ENCODE measurements at places on chromosomes 12 and 14.

- DNase-seq, result peak; percentile 65
- peak overlapping the region; percentile 71 for H3K27ac ChIP-seq
- H3K27me3 ChIP-seq, result peaks cover 18% of the 10 kb centered on the region
- H3K36me3 ChIP-seq, result no peaks in the 10 kb centered on the region
- no peak overlapping the region for H3K4me3 ChIP-seq
Observed at GRCh38 chr12:101935890-101936746, 58.7 kb downstream of the DRAM1 start.

- H3K27ac ChIP-seq, result peak overlapping the region; percentile 36
- no peaks in the 10 kb centered on the region for H3K27me3 ChIP-seq
- H3K36me3 ChIP-seq, result no peaks in the 10 kb centered on the region
- no peak for DNase-seq
- H3K4me3 ChIP-seq, result no peak overlapping the region
Observed at GRCh38 chr12:47276621-47277309, 197.0 kb upstream of the AMIGO2 start.

DNA sequence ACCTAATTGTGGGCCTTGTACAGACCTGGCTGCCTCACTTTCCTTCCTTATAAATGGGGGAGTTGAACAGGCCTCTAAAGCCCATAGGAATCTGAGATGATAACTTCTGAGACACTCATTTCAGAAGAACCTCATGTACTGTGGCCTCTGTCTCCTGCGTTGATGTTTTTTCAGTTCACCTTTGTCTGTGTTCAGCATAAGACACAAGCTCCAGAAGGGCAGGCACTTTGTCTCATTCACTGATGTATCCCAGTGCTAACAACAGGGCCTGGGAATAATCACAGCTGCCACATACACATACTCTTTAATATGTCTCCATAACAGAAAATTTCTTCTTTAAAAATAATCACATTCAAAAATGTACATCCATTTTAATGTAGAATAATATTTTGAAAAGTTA lies 3.3 kb downstream of the FGD6 start:
- peak overlapping the region; percentile 37 for H3K27ac ChIP-seq
- H3K4me1 ChIP-seq, result peaks cover 49% of the 10 kb centered on the region
- H3K4me3 ChIP-seq, result no peak overlapping the region
- H3K27me3 ChIP-seq, result no peaks in the 10 kb centered on the region

DNA sequence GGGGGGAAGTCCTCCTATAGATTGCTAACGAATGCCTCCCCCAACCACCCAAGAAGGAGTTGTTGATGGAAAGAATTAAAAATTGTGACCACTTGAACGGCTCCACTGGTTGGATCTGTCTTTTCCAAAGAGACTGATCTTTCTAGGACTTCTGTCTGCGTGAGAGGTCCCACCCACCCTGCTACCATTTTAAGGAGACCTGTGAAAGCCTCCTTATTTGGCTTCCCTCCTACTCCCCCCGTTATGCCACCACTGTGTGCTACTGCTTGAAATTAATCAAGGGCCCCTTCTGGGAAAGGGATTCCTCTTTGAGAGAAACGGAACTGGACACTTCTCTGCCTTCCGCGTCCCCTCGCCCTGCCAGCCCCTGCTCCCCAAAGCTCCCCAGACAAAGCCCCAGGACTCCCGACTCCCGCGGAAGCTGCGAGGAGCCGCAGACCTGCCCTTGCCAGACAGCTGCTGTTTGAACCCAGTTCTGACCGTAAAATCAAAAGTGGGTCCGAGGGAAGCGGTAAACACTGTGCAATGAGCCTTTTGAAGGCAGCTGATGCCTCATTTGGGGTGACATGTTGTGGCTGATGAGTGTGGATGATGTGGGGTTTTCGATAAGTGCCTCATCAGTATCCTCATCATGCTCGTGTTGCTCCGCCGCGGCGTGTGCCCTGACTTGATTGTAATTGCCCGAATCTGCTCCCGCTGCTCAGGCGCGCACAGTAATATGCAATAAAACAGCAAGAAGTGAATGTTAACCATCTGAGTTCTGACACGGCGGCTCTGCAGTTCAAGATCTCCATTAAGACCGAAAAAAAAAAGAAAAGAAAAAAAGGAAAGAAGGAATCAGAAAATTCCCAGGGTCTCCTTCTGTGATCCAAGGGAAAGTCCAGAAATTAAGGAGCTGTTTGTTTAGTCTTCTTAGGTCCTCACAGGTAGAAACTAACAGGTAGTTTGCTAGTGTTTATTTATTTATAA lies 48.2 kb downstream of the MBIP start:
- H3K27me3 ChIP-seq, result peaks cover 71% of the 10 kb centered on the region
- H3K4me1 ChIP-seq, result peaks cover 10% of the 10 kb centered on the region
- no peaks in the 10 kb centered on the region for H3K36me3 ChIP-seq
- peak overlapping the region; percentile 55 for H3K4me3 ChIP-seq
- no peak for DNase-seq
- H3K27ac ChIP-seq, result no peak overlapping the region

- no peak for DNase-seq
- H3K27me3 ChIP-seq, result no peaks in the 10 kb centered on the region
- H3K36me3 ChIP-seq, result no peaks in the 10 kb centered on the region
- no peaks in the 10 kb centered on the region for H3K4me1 ChIP-seq
Observed at GRCh38 chr12:76282744-76283143, 65.5 kb downstream of the BBS10 start.

DNA sequence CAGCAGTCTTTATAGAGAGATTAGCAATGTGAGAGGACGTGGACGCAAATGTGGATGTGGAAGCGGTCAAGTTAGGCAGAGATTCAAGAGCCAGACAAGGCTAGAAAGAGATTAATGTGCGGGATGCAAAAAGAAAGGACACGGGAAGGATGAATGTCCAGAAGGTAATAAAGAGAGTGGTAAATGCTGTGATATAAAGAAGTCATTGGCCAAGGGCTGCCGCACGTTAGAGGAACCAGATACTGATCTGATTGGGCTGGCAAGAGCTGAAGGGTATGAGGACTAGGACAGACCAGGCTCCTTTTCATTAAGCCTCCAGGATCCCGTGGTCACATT lies 59.5 kb downstream of the DHRS2 start:
- no peaks in the 10 kb centered on the region for H3K36me3 ChIP-seq
- H3K4me1 ChIP-seq, result peaks cover 29% of the 10 kb centered on the region
- H3K4me3 ChIP-seq, result peak overlapping the region; percentile 59
- DNase-seq, result no peak

DNA sequence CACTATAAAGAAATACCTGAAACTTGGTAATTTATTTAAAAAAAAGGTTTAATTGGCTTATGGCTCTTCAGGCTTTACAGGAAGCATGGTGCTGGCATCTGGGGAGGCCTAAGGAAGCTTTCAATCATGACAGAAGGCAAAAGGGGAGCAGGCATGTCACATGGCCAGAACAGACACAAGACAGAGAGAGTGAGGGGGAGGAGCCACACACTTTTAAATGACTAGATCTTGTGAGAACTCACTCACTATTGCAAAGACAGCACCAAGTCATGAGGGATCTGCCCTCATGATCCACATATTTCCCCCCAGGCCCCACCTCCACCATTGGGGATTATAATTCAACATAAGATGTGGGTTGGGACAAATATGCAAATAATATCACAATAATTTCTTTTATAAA lies 355.6 kb downstream of the DAD1 start:
- no peaks in the 10 kb centered on the region for H3K27me3 ChIP-seq
- DNase-seq, result no peak
- H3K27ac ChIP-seq, result no peak overlapping the region

DNA sequence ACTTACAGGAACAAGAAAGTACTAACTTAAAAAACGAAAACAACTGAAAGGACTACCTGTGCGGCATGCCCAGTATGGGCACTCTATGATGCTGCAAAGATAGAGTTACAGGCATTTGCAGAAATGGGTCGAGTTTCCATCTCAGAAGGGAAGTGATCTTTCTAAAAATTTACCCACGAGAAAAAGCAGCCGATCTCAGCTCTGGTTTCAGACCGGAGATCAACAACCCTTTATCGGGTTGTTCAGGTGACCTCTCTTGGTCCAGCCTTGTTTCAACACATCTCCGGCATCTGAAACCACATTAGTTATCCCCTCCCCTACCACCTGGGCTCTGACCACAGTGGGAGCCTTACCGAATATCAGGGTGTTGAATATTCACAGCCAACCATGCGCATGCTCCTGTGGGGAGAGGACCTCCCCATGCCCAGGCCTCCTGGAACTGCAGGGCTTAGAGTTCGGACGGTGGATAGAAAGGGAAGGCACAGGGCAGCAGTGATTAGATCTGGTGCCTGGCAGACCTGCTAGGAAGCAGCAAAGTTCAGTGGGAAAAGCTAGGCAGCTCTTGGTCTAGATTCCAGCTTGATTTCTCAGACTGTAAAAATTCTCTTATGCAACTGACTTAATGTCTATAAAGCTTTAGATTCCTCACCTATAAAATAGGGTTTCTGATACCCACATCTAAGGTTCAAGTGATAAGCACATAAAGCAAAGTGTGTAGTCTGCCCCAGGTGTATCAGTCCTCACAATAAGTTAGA lies 906.0 kb downstream of the VRK1 start:
- peaks cover 49% of the 10 kb centered on the region for H3K27me3 ChIP-seq
- H3K27ac ChIP-seq, result no peak overlapping the region
- H3K4me3 ChIP-seq, result no peak overlapping the region
- H3K36me3 ChIP-seq, result no peaks in the 10 kb centered on the region
- H3K4me1 ChIP-seq, result no peaks in the 10 kb centered on the region

GRCh38 chr14:76115010-76115422 lies 36.7 kb upstream of the GPATCH2L start:
- no peak for DNase-seq
- H3K4me1 ChIP-seq, result no peaks in the 10 kb centered on the region
- no peak overlapping the region for H3K4me3 ChIP-seq
- peaks cover 50% of the 10 kb centered on the region for H3K27me3 ChIP-seq
- H3K27ac ChIP-seq, result no peak overlapping the region

DNA sequence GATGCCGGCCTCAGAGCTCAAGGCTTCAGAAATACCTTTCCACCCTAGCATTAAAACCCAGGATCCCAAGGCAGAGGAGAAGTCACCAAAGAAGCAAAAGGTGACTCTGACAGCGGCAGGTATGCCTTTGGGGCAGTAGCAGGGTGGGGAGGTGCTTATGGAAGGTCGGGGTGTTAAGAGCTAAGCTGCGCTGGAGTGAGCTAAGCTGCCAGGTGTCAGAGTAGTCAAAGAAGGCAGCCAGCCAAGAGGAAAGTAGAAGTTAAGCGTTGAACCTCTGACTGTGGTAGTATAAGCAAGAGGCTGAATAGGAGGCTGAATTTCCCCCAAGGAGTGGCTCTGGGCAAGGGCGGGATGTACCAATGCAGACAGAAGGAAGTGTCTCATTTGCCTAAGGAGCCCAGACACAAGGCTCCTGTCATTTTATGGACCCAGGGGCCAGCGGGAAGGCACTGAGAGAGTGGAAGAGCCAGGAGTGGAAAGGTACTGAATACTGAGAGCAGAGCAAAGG lies 29.2 kb downstream of the DYRK4 start:
- H3K27me3 ChIP-seq, result peaks cover 22% of the 10 kb centered on the region
- H3K27ac ChIP-seq, result no peak overlapping the region
- DNase-seq, result no peak
- no peaks in the 10 kb centered on the region for H3K4me1 ChIP-seq
- H3K36me3 ChIP-seq, result no peaks in the 10 kb centered on the region

GRCh38 chr12:98374007-98374406 lies 141.4 kb upstream of the TMPO start:
- H3K36me3 ChIP-seq, result no peaks in the 10 kb centered on the region
- H3K27ac ChIP-seq, result no peak overlapping the region
- H3K4me3 ChIP-seq, result no peak overlapping the region
- no peak for DNase-seq
- peaks cover 23% of the 10 kb centered on the region for H3K27me3 ChIP-seq

DNA sequence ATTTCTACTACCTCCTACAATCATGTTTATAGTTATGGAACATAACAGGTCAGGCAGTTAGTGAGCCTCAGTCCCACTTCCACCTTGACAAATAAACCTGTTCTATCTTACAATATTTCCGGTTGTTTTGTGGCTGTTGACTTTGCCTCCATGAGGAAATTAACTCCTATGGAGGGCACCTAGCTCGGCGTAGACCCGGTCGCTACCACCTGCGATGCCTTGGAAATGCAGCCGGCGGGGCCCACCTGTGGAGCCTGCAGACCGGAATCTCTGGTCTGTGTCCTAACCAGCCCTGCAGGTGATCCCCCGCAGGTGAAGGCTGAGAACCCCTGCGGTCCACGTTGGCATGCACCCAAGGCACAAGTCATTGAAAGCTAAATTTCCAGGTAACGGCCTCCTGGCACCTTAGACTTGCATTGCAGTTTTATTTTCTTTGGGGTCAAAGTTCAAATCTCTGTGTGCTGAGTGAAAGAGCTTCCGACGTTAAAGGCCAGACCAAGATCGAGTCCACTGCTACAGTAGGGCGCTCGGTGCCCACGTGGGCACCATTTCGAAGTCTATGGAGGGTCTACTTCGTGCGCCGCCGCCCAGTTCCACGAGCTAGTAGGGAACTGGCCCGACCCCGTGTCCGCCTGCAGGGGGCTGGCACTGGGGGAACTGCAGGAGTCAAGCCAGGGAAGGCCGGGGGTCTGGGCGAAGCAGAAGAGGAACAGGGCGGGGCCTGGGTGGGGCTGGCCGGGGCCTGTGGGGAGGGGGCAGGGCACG lies 782 bp upstream of the PIWIL1 start:
- H3K36me3 ChIP-seq, result no peaks in the 10 kb centered on the region
- H3K27me3 ChIP-seq, result peaks cover 85% of the 10 kb centered on the region
- peaks cover 7% of the 10 kb centered on the region for H3K4me1 ChIP-seq
- H3K4me3 ChIP-seq, result no peak overlapping the region

- no peaks in the 10 kb centered on the region for H3K27me3 ChIP-seq
- peaks cover 25% of the 10 kb centered on the region for H3K36me3 ChIP-seq
- no peak for DNase-seq
- peak overlapping the region; percentile 91 for H3K27ac ChIP-seq
- peaks cover 37% of the 10 kb centered on the region for H3K4me1 ChIP-seq
- peak overlapping the region; percentile 82 for H3K4me3 ChIP-seq
Observed at GRCh38 chr12:56358836-56359532, 923 bp downstream of the STAT2 start.

DNA sequence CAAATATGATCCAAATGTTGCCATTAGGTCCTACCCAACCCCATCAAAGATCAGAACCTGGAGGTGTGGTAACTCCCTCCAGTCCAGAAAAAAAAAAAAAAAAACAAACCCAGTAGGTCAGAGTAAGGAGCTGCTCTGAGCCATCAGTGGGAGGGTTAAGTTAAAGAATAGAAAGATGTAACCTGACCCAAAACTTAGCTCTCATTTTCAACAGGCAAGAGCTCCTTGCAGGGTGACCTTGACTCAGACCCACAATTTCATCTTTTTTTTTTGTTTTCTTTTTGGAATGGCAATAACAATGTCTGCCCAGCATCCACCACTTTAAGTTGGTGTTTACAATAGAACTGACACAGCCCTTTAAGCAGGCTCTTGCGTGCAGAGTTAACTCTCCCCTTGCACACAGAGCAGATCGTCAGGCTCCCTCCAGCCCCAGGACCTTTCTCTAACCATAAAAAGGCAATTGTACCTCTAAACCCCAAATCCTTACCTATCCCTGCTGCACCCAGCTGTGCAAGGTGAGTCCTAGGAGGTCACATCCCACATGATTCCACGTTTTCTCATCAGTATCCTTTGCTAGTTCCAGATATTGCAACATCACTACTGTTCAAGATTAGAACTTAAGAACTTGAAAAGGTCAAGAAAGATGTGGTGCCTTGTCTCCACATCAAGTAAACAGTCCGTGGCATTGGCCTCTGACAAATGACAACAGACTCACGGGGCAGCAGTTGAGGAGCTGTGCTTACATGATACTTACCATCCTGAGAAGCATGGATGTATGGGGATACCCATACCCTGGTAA lies 178.6 kb upstream of the EEA1 start:
- no peaks in the 10 kb centered on the region for H3K27me3 ChIP-seq
- DNase-seq, result no peak
- H3K4me3 ChIP-seq, result no peak overlapping the region
- H3K4me1 ChIP-seq, result peaks cover 44% of the 10 kb centered on the region
- H3K27ac ChIP-seq, result no peak overlapping the region

- H3K27ac ChIP-seq, result no peak overlapping the region
- no peak for DNase-seq
- H3K4me3 ChIP-seq, result no peak overlapping the region
- no peaks in the 10 kb centered on the region for H3K4me1 ChIP-seq
- no peaks in the 10 kb centered on the region for H3K36me3 ChIP-seq
- no peaks in the 10 kb centered on the region for H3K27me3 ChIP-seq
Observed at GRCh38 chr14:20112321-20112720, 1.8 kb downstream of the OR4K17 start.
